T-helper 1 cell (primary cell): ENCODE measurements at places on chromosomes 3 and 15.

DNA sequence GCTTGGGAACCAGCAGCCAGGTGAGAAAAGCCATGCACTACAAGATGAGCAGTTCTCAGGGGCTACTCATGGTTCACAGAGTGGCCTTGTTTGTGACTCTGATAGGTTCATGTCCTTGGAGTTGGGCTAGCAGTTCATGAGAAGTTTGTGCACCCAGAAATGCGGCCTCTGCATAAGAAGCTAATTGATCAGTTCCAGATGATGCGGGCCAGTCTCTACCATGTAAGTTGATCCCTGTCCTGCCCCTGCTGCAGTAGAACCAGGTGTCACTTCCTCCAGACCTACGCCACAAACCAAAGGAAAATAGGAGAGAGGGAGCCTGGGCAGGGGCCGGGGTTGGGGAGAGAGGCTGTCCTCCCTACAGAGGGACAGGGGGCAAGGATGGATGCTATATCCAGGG is 27.2 kb upstream of the MANF start:
- DNase-seq: no peak

- no peak for DNase-seq
Measured at GRCh38 chr3:101939361-101940049, 90.2 kb downstream of the NFKBIZ start.

- no peak for DNase-seq
Measured at GRCh38 chr3:71752831-71753700, 589 bp upstream of the GPR27 start.

DNA sequence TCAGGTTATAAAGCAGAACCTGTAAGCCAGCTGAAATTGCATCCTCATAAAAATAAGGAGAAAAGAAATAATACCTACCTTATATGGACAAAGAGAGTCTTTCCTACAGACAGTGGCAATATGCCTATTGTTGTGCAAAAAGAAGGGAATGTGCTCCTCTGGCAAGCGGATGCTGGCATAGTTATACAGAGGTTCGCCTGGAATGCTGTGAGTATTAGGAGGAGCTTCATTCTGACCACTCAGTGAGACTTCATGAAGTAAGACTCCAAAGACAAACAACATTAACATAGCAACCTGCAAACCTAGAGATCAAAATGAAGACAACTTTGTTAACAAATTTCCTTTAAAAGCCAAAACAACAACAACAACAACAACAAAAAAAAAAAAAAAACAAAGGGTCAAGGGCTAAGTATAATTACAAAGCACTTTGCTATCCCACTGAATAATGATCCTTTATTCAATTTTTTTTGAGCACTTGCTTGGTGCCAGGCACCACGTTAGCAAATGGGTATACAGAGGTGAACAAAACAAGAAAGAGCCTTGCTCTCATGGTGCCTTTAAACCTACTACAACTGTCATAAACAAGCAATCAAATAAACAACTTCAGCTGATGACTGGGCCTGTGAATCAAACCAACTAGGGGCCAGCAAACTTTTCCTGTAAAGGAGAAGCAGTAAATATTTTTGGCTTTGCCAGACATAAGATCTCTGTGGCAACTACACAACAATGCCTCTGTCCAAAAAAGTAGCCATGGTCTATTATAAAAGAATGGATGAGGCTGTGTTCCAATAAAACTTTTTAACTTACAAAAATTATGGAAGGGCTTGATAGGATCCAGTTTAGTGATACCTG is 3.7 kb downstream of the EOGT start:
- no peak for DNase-seq

- no peak for DNase-seq
Measured at GRCh38 chr3:42728056-42728455, 25.5 kb upstream of the HHATL start.

DNA sequence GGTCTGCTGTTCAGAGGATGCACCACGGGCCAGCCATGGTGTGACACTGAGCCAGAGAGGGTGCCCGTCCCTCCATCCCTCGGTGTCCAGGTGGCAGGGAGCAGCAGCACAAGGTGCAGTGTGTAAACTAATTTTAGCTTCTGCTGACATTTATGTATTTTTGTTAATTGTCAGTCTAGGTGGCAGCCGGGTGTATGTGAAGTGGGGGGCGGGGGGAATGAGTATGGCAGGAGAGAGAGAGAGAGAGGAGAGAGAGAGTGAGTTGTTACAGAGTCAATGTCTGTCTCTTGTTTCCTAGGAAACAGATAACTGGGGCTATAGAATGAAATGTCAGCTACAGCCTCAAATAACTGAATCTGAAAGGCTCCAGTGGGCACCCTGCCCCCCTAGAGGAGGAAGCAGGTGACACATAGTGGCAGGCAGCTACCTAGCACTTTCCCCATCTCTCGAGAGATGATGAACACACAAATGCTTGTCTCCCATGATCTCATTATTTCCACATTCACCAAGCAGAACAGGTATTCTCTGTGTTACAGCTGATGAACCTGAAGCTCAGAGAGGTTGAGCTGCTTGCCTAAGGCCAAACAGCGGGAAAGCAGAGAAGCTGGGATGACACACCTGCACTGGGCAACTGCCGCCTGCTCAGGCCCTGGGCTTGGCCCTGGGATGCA is 24.7 kb downstream of the RASGRF1 start:
- DNase-seq: no peak

DNA sequence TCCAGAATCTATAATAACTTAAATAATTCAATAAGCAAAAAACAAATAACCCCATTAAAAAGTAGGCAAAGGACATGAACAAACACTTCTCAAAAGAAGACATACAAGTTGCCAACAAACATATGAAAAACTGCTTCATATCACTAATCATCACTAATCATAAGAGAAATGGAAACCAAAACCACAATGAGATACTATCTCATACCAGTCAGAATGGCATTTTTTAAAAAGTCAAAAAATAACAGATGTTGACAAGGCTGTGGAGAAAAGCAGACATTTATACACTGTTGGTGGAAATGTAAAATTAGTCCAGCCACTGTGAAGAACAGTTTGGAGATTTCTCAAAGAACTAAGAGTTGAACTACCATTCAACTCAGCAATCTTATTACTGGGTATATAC is 19.5 kb upstream of the ZMAT3 start:
- DNase-seq: no peak

DNA sequence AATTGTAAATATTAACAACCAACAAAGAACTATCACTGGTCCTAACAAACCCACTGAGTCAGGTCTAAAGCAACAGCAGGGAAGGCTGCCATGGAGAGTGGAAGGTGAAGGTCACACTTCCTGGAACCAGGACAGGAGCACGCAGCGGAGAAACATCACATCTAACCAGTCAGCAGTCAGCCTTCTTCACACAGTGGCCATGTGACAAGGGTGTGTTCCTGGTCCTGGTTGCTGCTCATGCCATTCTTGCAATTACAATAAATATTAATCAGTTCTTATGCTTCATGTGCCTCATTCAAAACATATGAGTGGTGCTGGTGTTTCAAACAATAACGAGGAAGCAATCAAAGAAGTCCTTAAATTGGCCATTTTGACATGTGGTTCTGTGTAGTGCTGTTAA is 162.8 kb downstream of the ARRDC4 start:
- no peak for DNase-seq

GRCh38 chr3:138078901-138079344 is 36.5 kb downstream of the DZIP1L start:
- DNase-seq: no peak

- DNase-seq: no peak
Measured at GRCh38 chr3:99747915-99748314, 69.7 kb upstream of the CMSS1 start.

GRCh38 chr3:11604139-11604892 is 39.4 kb downstream of the VGLL4 start:
- no peak for DNase-seq

GRCh38 chr3:29370476-29371420 is 89.9 kb downstream of the RBMS3 start:
- no peak for DNase-seq

DNA sequence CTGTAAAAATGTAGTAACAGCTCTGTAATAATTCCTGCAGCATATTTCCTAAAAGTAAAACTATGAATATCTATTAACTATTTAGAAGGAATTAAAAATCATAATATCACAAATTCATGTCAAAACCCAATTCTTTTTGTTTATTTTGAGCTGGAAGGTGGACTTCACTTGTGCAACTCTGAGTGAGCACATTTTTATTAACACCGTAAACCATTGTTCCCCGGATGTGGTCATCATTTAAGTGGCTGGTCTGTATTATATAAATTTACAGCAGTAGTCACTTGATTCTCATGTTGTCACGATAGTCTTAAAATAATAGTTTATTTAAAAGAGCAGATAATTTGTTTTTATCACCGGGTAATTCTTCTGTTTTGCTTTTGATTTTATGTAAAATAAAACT is 43.0 kb upstream of the UTS2B start:
- no peak for DNase-seq

- DNase-seq: no peak
Measured at GRCh38 chr3:12622335-12622734, 41.6 kb downstream of the RAF1 start.

DNA sequence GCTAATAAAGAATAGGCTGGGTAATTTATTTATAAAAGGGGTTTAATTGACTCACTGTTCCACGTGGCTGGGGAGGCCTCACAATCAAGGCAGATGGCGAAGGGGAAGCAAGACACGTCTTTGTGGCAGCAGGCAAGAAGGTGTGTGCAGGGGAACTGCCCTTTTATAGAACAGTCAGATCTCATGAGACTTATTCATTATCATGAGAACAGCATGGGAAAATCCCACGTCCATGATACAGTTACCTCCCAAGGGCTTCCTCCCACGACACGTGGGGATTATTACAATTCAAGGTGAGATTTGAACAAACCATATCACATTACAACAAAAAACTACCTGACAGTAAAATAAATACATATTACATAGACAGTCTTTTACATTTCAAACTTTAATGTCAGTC is 414.9 kb downstream of the NAALADL2 start:
- no peak for DNase-seq

DNA sequence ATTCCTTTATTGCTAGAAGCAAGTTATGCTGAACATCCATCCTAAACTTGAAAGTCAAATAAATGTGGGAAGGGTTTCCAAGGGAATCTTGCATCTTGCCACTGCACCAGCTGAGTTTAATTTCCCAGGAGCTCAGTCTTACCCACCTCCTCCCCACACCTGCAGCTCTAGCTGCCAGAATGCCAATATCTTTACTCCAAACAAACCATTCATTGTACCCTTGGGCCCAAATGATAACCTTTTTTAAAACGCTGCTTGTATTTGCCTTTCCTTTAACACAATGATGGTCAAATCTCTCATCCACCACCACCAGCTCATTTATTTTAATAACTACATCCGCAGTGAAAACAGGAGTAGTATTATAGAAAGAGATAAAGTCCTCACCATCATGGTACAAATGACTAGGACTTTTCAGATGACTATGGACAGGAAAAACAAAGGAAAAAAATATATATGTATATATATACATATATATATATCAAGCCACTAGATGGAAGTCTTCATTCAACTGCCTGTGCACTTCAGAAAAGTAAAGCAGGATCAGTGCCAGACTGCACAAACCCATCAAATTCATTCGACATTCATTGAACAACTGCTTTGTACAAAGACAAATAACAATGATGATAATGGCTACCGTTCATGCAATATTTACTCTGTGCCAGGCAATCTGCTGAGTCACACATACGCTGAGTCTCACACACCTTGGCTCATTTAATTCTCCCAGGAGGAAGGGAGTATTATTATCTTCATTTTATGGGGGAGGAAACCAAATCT is 44.0 kb downstream of the BFSP2 start:
- no peak for DNase-seq

DNA sequence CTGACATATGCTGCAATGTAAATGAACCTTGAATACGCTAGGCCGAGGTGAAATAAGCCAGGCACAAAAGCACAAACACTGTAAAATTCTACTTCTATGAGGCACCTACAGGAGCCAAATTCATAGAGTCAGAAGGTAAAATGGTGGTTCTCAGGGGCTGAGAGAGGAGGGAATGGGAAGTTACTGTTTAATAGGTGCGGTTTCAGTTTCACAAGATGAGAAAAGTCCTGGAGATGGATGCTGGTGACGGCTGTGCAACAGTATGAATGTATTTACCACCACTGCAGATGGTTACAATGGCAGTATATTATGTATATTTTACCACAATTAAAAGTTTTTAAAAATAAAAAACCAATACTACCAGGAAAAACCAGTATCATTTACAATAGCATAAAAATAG is 4.0 kb downstream of the TNK2 start:
- no peak for DNase-seq

GRCh38 chr15:78620527-78621421 is at the start of gene CHRNA3:
CHRNA3 (minus strand) TSS chr15:78620996; CDS start chr15:78620794, 202 bp downstream.
- no peak for DNase-seq

DNA sequence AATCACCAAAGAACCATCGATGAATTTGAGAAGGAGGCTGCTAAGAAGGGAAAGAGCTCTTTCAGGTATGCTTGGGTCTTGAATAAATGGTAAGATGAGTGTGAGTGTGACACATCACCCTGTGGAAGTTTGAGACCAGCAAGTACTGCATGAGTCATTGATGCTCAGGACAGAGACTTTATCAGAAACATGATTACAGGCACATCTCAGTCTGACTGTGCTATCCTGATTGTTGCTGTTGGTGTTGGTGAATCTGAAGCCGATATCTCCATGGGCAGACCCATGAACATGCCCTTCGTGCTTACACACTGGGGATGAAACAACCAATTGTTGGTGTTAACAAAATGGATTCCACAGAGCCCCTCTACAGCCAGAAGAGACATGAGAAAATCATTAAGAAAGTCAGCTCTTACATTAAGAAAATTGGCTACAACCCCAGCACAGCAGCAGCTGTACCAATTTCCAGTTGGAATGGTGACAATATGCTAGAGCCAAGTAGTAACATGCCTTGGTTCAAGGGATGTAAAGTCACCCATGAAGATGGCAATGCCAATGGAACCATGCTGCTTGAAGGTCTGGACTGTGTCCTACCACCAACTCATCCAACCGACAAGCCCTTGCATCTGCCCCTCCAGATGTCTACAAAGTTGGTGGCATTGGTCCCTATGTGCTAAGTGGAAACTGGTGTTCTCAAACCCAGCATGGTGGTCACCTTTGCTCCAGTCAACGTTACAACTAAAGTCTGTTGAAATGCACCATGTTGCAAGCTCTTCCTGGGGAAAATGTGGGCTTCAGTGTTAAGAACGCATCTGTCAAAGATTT is 20.5 kb downstream of the TM4SF4 start:
- no peak for DNase-seq

DNA sequence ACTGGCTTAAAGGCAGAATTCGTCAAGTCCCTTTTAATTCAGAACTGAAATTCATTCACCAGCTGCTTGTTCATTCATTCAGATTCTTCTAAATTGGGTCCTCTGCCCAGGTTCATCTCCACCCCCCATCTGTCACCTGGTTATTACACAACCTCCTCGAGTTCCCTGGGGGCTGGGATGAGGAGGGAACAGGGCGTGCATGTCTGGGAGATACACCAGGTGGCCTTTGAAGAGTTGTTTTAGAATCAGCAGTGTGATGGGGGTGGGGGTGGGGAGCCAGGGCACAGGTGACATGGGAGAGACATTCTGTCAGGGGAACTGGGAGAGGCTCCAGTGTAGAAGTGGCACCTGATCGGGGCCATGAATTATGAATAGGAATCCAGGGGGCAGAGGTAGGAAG is 8.2 kb downstream of the SNX33 start:
- DNase-seq: no peak

GRCh38 chr3:138047596-138048158 is 37.7 kb downstream of the CLDN18 start:
- no peak for DNase-seq
